ENCODE measurements at places on chromosomes 3 and 15.

DNA sequence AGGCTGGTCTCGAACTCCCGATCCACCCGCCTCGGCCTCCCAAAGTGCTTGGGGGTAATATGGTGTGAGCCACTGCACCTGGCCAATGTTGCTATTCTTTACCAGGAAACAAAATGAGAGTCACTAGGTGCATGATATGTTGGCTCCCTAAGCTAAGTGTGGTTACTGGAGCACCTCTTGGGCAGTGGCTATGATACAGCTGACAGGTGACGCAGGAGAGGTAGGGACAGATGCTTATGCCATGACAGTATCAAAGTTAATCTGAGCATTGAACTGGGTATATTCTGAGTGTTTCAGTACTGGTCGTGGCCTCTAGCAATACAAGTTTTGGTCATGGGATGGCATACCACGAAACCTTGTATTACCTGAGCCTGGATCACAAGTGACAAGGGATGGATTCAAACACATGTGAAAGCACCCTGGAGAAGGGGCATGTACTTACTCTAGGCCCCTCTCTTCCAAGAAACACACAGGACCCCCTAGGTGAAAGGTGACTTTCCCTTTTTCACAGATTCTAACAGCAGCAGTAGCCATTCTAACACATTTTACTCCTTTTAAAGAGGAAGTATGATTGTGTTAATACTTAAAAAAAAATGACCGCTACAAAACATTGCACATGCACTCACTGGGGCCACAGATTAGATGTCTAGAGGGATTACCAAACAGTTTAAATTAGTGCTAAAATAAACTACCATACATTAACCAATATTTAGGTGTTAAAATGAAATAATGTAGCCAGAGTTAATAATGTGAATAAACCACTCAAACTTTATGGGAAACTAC is 467.3 kb downstream of the SHQ1 start:
- no peak for DNase-seq

DNA sequence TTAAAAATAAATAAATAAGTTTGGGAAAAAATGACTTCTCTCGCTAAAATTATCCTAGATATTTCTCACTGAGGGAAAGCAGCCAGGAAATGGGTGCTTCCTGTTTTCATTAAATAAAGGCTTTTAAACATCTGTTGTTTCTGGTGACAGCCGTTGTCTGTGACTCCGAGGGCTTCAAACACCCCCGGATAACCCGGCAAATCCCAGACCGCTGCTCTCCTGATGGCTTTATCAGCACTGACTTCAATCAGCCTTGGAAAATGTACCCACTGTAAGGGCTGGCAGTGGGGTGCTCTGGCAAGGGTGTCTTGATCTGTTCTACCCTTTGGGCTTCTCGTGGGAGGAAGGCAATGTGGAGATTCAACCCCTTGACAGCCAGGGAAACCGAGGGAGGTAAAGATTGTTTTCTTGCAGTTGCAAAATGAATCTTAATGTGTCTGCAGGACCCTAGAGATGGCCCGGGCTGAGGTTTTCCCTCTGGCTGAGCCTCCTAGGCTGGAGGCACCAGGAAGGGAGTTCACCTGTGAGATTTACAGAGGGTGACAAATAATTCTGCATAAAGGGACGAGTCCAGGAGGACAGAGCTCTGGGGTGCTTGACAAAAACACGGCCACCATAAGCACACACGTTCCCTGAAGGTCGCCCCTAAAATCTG is 33.6 kb upstream of the SEC13 start:
- DNase-seq, result no peak

GRCh38 chr15:78000091-78000926 is 77.2 kb downstream of the TBC1D2B start:
- peak; percentile 72 for DNase-seq

- no peak for DNase-seq
Measured at GRCh38 chr3:34056181-34056910, 257.9 kb downstream of the PDCD6IP start.

DNA sequence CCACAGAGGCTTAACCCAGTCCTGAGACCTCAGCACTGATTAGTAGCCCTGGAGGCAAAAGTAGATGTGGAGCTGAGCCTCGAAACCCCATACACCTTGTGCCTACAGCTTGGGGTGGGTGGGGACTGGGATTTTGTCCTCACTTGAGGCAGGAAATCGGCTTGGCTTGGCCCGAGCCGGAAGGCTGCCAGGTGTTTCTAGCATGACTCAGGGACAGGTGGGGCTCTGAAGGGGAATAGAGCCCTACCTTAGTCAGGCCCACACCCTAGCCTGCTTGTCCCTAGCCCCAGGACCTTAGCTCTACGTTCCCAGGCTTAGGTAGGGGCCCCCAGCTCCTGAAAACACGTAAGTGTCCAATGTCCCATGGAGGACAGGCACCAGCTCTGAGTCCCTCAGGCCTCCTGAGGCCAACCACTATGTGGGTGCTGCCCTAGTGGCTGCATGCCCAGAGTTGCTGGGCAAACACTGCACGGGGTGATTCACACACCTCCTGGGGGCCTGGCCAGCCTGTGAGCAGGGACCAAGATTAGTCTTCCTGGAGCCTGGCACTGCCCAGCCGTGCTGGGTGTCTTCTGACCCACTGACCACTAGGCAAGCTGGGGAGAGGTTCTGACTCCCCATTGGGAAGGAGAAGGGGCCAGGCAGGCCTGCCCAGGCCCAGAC is 3.1 kb downstream of the MST1R start:
- no peak for DNase-seq

GRCh38 chr3:194225988-194226663 is 90.2 kb downstream of the HES1 start:
- DNase-seq, result no peak

DNA sequence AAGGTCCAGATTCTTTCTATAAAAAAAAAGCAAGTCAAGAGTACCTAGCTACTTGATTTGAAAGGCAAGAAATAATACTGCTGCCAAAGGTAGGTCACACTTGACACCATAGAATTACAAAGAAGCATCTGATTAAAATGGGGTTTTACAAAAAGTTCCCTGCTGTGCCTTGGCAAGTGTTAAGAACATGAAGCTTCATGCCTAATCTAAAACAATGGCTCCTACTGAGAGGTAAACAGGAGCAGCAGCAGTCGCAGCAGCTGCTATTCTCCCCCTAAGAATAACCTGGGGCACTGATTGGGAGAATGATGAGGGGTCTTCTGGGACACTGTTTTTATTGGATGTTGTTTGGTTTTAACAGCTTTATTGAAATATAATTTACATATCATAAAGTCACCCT is 14.1 kb downstream of the UBP1 start:
- DNase-seq, result no peak

- DNase-seq, result no peak
Measured at GRCh38 chr15:57596978-57597377, 5.3 kb downstream of the MYZAP start.

DNA sequence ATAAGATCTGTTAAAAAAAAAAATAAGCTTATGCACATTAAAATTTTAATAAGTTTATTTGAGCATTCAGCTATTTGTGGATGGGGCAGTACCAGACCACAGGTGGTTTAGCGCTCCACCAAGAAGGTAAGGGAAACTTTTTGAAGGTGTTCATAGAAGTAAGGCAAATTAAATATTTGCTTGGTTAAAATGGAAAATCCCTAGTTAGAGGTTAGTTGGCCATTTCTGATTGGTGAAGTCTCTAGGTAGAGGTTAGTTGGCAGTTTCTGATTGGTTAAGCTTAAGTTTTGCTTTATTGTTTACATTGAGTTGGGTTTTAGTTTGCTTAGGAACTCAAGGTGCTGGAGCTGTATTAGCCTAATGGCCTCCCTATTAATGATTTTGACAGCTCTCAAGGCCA is 30.7 kb downstream of the SCN11A start:
- no peak for DNase-seq

DNA sequence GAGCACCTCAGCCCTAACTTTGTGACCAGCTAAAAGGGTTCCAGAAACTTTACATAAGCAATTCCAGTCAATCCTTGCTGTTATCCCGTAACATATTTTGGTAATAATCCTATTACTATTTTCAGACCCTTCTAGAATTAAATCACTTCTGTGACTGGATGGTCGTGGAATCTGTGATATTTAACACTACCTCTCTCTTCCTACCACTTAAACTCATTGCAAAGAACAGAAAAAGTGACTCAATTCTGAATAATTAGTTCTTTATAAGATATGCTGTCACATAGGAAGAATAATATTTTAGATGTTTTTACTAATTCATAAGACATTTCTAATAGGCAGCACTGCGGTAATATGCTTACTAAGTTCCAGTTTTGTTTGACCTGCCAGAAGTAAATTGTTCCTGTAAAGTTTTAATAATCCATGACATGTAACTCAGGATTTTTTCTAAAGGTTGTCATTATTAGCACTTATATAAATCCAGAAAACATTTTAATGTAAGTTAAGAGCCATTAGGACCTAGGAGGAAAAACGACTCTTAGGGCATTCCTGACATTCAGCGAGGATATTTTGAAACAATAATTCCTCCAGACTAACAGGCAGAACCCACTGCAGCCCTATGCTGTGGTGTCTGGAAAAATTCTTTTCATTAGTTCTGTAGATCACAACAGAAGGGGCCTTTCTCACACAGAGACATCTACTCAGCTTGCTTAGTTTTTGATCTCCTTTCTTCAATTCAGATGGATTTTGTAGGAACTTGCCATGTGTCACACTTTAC is 113.3 kb upstream of the MBNL1 start:
- no peak for DNase-seq

DNA sequence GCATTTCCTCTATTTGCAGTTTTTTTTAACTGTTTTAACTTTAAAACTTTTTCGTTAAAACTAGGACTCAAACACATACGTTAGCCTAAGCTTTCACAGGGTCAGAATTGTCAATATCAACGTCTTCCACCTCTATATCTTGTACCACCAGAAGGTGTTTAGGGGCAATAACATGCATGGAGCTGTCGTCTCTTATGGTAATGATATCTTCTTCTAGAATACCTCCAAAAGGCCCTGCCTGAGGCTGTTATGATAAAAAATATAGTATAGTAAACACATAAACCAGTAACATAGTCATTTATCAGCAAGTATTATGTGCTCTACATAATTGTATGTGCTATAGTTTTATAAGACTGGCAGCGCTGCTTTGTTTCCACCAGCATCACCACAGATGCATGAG is 76.3 kb upstream of the MLF1 start:
- no peak for DNase-seq

GRCh38 chr15:73932381-73933191 is 6.3 kb downstream of the LOXL1 start:
- no peak for DNase-seq

GRCh38 chr15:98401029-98401428 is 247.3 kb upstream of the IGF1R start:
- no peak for DNase-seq

DNA sequence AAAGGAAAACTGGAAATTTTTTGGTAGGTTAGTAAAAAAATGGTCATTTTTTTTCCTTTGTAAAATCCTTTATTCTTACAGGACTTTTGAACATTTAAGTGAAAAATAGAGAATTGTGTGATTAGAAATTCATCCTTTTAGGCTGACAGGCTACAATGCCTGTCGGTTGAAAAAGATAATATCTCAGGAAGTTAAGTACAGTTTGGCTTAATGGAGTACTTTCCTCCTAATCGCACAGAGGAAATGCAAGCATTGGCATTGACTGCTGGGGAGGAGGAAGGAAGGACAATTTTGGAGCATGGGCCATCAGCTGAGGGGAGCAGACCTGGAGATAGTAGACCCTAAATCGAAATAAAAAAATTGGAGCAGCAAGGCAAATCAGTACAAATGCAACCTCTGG is 135.1 kb upstream of the ICE2 start:
- DNase-seq, result no peak

DNA sequence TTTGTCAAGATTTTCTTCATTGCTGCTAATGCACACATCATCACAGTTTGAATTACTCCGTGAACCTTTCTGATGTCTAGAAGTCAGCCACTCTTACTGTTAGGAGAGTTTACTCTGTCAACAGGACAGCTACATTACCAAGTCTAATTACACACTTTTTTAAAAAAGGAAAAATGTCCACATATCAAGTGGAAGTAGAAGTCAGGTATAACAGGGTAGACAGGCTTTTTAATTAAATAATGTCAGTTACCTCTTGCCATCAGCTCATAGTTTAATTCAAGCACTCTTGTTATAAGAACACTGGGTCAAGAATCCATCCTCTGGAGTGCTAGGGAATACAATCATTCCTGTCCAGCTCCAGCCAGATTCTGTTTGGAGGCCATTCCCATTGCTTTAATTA is 232.8 kb downstream of the TAFA4 start:
- no peak for DNase-seq

- DNase-seq, result no peak
Measured at GRCh38 chr3:43932921-43933320, 242.2 kb downstream of the ABHD5 start.

GRCh38 chr15:77482570-77482969 is 61.9 kb downstream of the HMG20A start:
- no peak for DNase-seq

GRCh38 chr3:106381286-106381938 is 512.6 kb upstream of the CBLB start:
- DNase-seq, result no peak

GRCh38 chr15:96331144-96331944 is 844 bp downstream of the NR2F2 start:
- DNase-seq, result no peak

- DNase-seq, result no peak
Measured at GRCh38 chr15:101625184-101625583, 27.0 kb downstream of the TM2D3 start.

- DNase-seq, result no peak
Measured at GRCh38 chr3:10519236-10519635, 13.8 kb upstream of the ATP2B2 start.

DNA sequence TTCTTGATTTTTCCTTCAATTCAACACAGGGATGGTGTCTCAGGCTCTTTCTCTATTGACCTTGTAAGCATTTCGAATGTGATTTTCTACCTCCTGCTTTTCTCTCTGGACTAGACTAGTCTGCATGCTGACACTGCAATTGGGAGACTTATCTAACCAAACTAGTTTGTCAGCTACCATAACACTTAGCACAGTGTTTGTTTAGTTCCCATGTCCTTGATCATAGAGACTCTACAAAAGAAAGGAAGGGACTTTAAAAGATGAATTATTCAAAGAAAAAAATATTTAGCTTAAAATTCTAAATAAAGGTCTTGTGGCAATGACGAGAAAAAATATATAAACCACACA is 407.0 kb downstream of the ERC2 start:
- DNase-seq, result no peak

- DNase-seq, result no peak
Measured at GRCh38 chr15:61681038-61681418, 379.2 kb downstream of the VPS13C start.

GRCh38 chr3:157533298-157534070 is 30.3 kb upstream of the VEPH1 start:
- no peak for DNase-seq

GRCh38 chr15:75200765-75201615 is 692 bp upstream of the C15orf39 start:
- DNase-seq, result no peak
